ENCODE measurements at places on chromosomes 2 and 18.
A peak's percentile ranks its signal among the peaks of the same experiment; 100 is the strongest.

DNA sequence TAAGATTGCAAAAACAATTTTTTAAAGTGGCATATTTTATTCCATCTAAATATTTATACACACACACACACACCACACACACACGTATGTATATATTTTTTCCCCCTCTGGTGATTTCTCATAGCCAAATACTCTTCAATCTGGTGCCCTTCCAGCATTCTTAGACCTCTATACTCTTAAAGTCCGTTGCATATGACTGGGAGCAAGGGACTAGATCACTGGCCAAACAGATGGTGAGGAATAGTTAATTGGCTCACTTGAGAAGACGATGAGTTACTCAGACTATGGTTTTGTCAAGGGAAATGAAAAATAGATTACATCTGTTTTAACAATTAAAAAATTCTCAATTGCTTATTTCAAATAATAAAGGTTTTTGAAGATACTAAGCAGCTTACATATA, 512.5 kb upstream of the LRRTM4 start:
- DNase-seq: no peak

DNA sequence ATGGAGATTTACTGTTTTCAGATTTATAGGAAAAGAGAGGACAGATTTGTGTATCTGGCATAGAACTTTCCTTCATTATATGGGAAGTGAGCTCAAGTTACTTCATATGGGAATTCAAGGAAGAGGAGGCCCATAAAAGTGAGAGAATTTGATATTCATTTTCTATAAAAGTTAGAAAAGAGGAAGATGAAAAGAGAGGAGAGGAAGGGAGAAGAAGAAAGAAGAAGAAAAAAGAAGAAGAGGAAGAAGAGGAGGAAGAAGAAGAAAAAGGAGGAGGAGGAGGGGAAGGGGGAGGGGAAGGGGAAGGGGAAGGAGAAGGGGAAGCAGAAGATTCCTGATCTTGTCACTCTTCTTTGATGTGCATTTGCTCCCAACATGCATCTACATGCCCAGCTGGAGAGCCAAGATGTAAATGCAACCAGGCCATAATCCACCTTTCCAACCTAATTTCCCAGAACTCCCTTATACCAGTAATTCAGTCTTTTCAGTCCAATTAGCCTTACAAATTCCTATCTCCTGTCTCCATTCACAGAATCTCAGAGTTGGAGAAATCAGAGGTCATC, 15.7 kb upstream of the NMI start:
- no peak for DNase-seq

DNA sequence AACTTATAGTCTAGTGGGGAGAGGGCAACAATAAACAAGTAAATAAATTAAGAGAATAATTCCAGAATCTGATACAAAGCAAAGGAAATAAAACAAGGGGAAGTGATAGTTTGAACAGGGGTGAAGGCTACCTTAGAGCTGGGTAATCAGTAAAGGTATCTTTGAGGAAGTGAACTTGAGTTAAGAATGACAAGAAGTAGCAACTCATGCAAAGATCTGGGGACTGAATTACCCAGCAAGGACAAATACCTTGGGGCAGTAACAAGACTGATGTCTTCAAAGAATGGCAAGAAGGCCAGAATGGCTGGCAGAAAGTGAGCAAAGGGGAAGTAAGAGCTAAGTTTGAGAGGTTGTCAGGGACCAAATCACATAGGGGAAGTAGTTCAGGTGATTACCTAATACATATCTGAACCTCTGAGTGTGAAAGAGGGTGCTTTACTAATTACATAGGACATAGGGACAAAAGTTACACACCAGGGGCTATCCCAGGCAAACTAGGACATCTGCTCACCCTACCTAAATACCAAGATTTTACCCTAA, 244.6 kb upstream of the HNRNPA3 start:
- no peak for DNase-seq

GRCh38 chr2:155502766-155503165, 804.3 kb downstream of the KCNJ3 start:
- DNase-seq: no peak

DNA sequence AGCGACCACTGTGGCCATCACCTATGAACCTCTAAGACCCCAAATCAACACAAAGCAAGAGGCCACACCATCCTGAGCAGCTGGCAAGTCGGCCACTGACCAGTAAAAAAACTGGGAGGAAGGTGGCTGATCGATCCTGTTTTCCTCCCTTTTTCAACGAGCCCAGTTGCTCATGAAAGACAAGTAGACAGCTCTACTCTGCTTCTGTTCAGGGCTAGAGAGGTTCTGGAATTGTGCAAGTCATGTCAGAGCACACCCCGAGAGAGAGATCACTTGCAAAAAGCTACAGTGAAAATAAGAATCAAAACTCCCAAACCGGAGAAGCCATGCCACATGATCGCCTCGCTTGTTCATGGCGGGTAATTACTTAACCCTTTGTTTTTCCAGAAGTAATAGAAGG, 34.6 kb downstream of the ZNF516 start:
- DNase-seq: peak; percentile 28

DNA sequence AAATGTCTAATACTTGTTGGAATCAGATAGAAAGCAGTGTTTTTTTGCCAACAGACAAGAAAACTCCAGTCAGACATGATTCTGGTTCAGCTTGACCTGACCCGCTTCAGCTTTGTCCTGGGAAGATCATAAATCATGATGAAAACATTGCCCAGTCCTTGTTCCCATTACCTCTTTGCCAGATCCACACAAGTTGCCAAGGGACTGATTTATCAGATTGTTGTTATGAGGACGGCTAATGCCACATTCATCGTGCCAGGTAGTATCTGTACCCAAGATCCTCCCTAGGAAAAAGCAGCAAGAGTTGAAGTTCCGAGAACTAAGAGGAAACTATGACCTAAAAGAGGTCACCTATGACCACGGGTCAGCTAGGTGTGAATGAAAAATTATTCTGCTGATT, 39.0 kb downstream of the SLC40A1 start:
- DNase-seq: no peak

DNA sequence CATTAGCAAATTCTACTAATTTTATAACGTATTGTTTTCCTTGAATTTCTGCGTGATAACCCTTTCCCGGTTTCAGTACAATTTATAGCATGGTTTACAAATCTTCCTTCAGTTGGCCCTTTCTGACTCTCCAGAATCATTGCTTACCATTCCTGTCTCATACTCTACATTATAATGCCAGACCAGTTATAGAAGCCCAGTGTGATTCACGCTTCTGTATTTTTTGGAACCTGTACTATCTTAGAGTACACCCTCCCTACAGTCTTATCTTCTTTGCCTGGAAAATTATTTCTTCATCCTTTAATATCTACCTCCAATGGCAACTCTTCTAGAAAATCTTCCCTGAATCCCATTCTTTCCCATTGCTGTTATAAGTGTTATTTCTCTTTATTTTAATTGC, 391.6 kb upstream of the SYT4 start:
- no peak for DNase-seq

DNA sequence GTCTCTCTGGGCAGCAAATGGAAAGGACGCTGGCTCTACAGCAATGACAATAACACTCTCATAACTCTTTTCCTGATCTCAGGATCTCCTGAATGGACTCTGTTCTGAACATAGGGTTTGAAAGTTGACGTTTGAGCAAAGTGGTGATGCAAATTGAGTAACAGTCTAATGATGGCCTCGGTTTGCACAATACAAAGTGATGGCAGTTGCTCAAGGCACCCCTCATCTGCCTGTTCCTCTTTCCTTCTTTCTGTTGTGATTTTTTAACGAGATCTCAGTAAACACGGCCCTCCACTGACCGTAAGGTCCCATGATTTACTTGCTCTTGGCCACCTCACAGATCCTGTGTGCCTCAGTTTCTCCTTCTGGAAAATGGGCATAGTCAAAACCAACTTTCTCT, 303.6 kb downstream of the SLC8A1 start:
- DNase-seq: no peak

GRCh38 chr2:37812941-37813730, 112.0 kb upstream of the RMDN2 start:
- DNase-seq: no peak

DNA sequence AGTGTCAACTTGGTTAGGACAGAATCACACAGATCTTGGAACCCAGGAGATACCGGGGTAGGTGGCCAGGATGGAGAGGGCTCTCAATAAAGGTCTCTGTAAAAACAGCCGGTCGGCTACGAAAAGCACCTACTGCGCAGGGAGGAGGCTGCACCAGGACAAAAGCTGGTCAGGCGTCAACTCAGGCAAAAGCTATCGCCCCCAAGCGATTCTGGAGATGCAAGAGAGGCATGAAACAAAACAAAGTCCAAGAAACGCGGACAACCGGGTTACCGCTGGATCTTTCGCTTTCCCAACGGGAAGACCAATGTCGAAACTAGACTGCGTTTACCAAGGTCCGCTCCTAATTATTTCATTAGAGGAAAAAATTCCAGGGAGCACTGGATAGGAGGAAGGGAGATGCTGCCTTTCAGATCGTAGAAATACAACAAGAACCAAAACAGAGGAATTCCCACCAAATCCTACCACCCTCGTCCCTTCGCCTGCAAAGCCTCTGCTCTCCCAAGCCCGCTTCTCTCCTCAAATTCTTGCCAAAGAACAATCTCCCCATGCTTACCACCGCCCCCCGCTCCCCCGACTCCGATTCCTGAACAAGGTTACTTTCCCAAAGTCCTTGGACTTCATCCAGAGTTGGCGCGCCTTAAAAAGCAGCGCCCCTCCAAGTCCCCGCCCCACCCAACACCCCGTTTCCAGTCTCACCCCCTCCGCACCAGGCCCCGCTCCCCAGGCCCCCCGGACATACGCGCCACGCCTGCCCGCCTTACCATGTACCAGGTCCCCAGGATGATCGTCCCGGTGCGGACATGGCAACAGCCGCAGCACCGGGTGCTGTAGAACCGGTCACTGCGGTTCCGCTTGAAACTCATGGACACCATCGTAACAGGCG, 539 bp downstream of the LAPTM4A start:
- DNase-seq: peak; percentile 80
